ENCODE measurements at places on chromosomes 4 and X. TPM values are rescaled to one million over a fixed set of nuclear protein-coding genes. Genes with fewer than 3 reads are reported as not detected.

MTCP1 gene
- total RNA-seq = 1.9 TPM

MAMLD1 gene
- 1.8 TPM for total RNA-seq

IL1RAPL1 gene
- total RNA-seq = 0.88 TPM

CHIC1 gene
- total RNA-seq = 10.0 TPM

TSPAN6 gene
- 23.4 TPM for total RNA-seq

NXF3 gene
- total RNA-seq = not detected

PRRG3 gene
- total RNA-seq = not detected

GLRB gene
- 8.2 TPM for total RNA-seq

FMR1NB gene
- not detected for total RNA-seq

FAM53A gene
- 1.7 TPM for total RNA-seq

RASL11B gene
- not detected for total RNA-seq

IGSF1 gene
- total RNA-seq = 0.29 TPM

SSX4 gene
- total RNA-seq = not detected

FRMD7 gene
- total RNA-seq = not detected

ZNF280C gene
- total RNA-seq = 2.6 TPM

CSAG3 gene
- not detected for total RNA-seq

CD99 gene
- 218 TPM for total RNA-seq

RAB41 gene
- not detected for total RNA-seq

GAGE13 gene
- not detected for total RNA-seq

CSAG2 gene
- not detected for total RNA-seq

RS1 gene
- total RNA-seq = not detected

DUSP9 gene
- under 0.01 TPM for total RNA-seq

SASH3 gene
- not detected for total RNA-seq

HSD17B13 gene
- 0.22 TPM for total RNA-seq

DIPK2B gene
- 0.14 TPM for total RNA-seq

BGN gene
- 23.3 TPM for total RNA-seq

MOB1B gene
- total RNA-seq = 16.6 TPM

PRDM5 gene
- total RNA-seq = 21.5 TPM

TRIM61 gene
- total RNA-seq = 2.7 TPM

CLDN22 gene
- total RNA-seq = not detected

IL21 gene
- total RNA-seq = not detected

P2RY8 gene
- total RNA-seq = not detected

ANXA3 gene
- 33.1 TPM for total RNA-seq

AKAP14 gene
- total RNA-seq = not detected

PAGE5 gene
- total RNA-seq = not detected

MAN2B2 gene
- 36.1 TPM for total RNA-seq

IL9R gene
- not detected for total RNA-seq

SHROOM4 gene
- 0.44 TPM for total RNA-seq

CCDC160 gene
- 0.14 TPM for total RNA-seq

LAGE3 gene
- 20.4 TPM for total RNA-seq

MAEA gene
- total RNA-seq = 114 TPM

YIPF7 gene
- not detected for total RNA-seq

ENPEP gene
- total RNA-seq = 1.1 TPM

PAK3 gene
- total RNA-seq = 2.2 TPM

ZFP42 gene
- under 0.01 TPM for total RNA-seq

NMU gene
- not detected for total RNA-seq

P2RY4 gene
- 0.14 TPM for total RNA-seq

TLR2 gene
- 0.29 TPM for total RNA-seq

ETDA gene
- total RNA-seq = not detected

AFAP1 gene
- total RNA-seq = 118 TPM

ADRA2C gene
- total RNA-seq = 2.2 TPM

TMEM31 gene
- not detected for total RNA-seq

GPR82 gene
- total RNA-seq = not detected

DNAAF6 gene
- total RNA-seq = not detected

CSN1S1 gene
- total RNA-seq = not detected
